ENCODE measurements at places on chromosomes 7 and 10. TPM values are rescaled to one million over a fixed set of nuclear protein-coding genes. Genes with fewer than 3 reads are reported as not detected.

ESYT2 gene
- total RNA-seq = 129 TPM

DNA sequence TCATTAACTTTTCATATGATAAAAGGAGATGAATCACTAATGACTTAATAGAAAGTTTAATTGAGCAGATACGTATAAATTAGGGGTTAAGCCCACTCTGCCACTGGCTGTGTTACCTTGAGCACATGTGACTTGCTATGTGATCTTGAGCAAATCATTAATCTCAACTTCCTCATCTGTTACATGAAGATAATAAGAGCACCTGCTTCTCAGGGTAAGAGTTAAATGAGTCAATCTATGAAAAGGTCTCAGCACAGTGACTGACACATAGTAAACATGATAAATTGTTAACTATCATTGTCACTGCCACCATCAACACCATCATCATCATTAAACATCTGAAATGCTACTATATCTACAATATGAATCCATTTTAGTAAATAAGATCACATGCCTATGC, 110.8 kb downstream of the TPK1 start:
- no peak overlapping the region for H3K4me3 ChIP-seq
- no peaks in the 10 kb centered on the region for H3K36me3 ChIP-seq
- no peaks in the 10 kb centered on the region for H3K27me3 ChIP-seq
- H3K4me1 ChIP-seq = no peaks in the 10 kb centered on the region
- H3K27ac ChIP-seq = no peak overlapping the region

GRCh38 chr7:111162692-111163091, 71.8 kb downstream of the LRRN3 start:
- no peaks in the 10 kb centered on the region for H3K36me3 ChIP-seq
- H3K4me3 ChIP-seq = no peak overlapping the region
- DNase-seq = no peak
- H3K27ac ChIP-seq = no peak overlapping the region

GRCh38 chr10:69721690-69722310, 79.9 kb upstream of the COL13A1 start:
- H3K27ac ChIP-seq = no peak overlapping the region
- no peak overlapping the region for H3K4me3 ChIP-seq
- no peaks in the 10 kb centered on the region for H3K36me3 ChIP-seq
- H3K27me3 ChIP-seq = peaks cover 39% of the 10 kb centered on the region

DNA sequence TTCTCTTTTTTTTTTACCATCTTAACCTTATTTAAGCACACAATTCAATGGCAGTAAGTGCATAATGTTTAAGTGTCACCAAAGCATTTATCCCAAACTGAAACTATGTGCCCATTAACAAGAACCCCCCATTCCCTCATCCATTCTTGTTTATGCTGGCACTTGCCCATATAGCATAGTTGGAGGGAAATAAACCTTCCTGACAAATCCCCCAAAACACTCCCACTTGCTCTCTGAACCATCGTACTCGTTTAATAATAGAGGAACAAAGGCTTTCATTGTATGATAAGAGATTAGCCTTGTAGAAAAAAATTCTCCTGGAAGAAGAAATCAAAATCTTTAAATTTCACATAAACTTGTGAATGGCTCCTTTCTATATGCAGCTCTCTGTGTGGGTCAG, 26.4 kb upstream of the KCNMA1 start:
- H3K4me3 ChIP-seq = no peak overlapping the region
- DNase-seq = no peak
- H3K36me3 ChIP-seq = no peaks in the 10 kb centered on the region
- H3K27me3 ChIP-seq = 0 out of 2 replicates have a peak, but pooled peaks cover 3% of the 10 kb centered on the region
- no peak overlapping the region for H3K27ac ChIP-seq
- no peaks in the 10 kb centered on the region for H3K4me1 ChIP-seq
